HFFc6 (cell line): ENCODE measurements at places on chromosomes 1 and 21.

GRCh38 chr1:8373581-8374241 lies 55.8 kb downstream of the SLC45A1 start:
- DNase-seq = peak; percentile 85

- no peak for DNase-seq
Observed at GRCh38 chr1:37265786-37266667, 208.4 kb upstream of the ZC3H12A start.

GRCh38 chr21:44817914-44818639 lies at the start of gene SUMO3:
Gene SUMO3 (minus strand): TSS chr21:44818062. CDS start chr21:44817968, 94 bp downstream.
- DNase-seq = peak; percentile 60

- DNase-seq = peak; percentile 81
Observed at GRCh38 chr1:112716133-112716720, 1.1 kb upstream of the PPM1J start.

DNA sequence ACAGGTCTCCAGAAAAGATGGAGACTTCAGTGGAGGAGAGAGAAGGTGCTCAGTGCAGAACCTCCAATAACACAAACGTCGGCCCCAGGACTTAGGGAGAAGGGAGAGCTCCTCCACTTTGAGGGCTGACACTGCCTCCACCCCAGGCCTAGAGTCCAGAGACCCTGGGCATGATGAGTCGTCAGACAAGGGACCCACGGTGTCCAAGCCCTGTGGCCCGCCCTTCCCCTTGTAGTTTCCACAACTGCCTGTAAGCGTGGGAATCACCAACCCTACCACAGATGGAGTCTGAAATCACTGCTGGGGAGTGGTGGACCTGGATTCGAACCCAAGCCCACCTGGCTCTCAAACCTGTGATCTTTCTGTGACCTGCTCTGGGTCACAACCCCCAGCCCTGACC lies 281.1 kb downstream of the NPHP4 start:
- no peak for DNase-seq

DNA sequence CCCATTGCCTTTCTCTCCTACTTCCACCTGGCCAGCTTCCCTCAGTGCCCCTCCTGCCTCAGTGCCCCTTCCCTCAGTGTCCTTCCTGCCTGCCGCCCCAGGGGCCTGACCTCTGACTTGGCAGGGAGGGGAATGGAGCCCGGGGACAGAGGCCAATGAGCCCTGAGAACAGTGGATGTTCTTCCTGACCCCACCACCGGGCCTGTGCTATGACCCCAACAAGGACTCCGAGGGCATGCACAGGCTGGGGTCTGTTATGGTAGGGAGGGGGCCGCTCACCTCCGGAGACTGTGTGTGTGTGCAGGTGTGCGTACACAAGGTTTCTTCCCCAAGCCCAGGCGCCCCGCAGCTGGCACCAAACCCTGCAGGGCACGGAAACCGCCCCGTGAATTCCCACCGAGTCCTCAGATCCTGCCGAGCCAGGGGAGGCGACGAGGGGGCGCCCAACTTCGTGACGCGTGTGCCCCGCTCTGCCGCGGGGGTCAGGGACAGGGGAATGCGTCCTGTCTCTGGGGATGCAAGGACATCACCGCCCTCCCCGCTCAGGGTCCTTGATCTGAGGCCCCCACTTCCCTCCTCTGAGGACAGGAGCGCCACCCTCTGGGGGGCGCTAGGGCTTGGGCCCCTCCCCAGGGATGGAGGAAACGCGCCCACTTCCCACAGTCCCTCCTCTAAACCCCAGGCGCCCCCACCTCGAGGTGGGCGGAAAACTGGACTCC lies 766 bp downstream of the RAP1GAP start:
- DNase-seq = no peak

GRCh38 chr21:34875830-34876229 lies 173.3 kb downstream of the RUNX1 start:
- no peak for DNase-seq

- peak; percentile 98 for DNase-seq
Observed at GRCh38 chr1:55428944-55429931, 214.1 kb upstream of the USP24 start.

- peak; percentile 46 for DNase-seq
Observed at GRCh38 chr1:48493970-48494769, 22.2 kb upstream of the SPATA6 start.

GRCh38 chr1:1114431-1114830 lies 1.5 kb downstream of the C1orf159 start:
- DNase-seq = no peak

DNA sequence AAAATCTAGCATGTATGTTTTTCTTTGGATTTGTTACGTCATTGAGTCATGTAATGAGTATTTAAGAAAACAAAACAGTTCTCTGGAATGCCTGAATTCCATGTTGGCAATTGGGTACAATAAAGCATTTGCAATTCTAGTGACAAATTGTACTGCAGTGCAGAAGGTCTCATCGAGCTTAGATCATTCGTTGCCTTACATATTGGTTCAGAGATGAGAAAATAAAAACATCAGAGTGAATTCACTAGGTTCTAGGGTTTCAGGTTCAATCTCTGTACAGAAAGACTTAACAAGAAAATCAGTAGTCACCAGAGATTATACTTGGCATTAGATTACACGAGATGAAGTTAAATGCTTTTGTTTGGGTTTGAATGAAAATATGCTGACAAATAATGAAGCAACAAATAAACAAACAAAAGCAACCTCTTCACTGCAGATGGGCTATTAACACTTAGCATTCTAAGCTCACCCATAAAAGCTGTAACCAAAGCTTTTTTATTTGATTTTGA lies 124.7 kb downstream of the RYR2 start:
- no peak for DNase-seq

DNA sequence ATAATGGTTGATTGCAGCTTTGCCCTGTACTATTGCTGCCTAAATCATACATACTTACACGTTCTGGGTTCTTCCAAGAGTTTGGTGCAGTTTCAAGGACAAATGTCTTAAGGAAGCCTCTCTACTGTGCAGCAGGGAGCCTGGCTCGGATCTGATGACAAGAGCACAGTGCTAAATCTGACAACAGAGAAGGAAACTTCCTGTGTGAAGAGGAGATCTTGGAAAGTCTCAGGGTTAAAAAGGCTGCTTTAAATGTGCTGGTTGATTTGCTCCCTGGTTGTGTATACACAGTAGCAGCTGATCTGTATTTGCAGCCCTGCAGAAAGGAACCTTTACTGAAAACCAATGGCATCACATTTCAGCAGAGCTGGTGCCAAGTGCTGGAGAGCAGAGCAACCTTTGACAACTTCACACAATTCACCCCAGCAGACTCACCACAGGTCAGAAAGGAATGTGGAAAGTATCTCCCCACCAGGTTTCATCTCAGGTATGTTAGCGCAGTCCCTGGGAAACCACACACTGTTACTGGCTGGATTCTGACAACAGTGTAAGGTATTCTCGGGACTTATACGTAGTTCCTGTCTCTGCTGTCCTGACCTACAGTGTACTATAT lies 355.0 kb upstream of the ESRRG start:
- no peak for DNase-seq

- DNase-seq = no peak
Observed at GRCh38 chr1:84988588-84988987, 8.3 kb downstream of the MCOLN2 start.

DNA sequence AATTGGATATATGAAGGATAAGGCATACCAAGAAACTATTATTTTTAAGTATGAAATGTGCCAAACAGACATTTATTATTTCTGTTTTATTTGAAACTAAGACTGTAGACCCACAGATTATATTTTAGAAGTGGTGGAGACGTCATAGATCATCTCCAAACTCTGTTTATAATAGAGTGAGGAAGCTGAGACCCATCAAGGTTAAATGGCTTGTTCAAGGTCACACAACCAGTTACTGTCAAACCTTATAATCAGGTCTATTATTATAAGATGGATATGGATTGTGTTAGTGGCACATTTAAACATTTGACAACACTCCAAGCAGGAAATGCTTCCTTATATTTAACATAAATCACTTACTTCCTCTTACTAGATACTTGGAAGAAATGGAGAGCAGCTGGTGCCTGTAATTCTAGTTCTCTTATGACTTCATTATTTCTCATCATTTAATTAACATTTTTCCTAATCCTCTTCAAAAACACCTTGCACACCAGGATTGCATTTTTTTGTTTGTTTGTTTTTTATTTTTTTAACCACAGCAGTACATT lies 117.0 kb downstream of the NEK7 start:
- no peak for DNase-seq

GRCh38 chr1:212490276-212490675 lies 57.6 kb downstream of the NENF start:
- no peak for DNase-seq

DNA sequence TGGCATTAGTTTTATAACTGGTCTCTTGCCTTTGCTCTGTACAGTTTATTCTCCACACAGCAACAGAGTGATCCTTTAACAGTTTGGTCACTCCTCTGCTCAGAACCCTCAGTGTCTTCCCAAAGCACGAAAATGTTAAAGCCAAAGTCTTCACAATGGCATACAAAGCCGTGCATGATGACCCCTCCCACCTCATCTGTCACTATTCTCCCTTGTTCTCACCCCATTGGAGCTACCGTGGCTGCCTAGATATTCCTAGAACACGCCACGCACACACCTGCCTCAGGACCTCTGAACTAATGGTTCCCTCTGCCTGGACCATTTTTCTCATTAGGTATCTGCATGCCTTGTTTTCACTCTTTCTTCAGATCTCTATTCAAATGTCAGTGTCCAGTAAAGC lies 8.6 kb upstream of the SEMA4A start:
- DNase-seq = no peak

DNA sequence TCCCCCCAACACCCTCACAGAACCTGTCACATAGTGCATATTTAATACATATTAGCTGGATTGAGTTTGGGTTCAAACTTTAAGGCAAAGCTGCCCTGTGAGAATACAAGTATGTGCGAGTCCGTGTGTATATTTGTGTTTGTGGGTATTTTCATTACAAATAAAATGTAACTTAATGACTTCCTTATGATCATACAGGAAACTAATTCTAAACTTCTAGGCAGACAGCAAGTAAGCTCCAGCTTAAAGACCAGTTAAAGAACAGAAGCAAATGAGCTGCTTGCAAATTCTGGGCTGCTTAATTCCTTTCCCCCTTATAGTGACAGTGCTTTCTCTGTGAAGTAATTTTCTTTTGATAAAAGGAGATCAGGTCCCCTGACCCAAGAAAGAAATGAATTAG lies 437.6 kb downstream of the TTLL7 start:
- no peak for DNase-seq

- DNase-seq = no peak
Observed at GRCh38 chr1:198922638-198923430, 284.0 kb downstream of the PTPRC start.

- no peak for DNase-seq
Observed at GRCh38 chr1:87045761-87046304, 131.4 kb downstream of the HS2ST1 start.

GRCh38 chr21:33769057-33769456 lies 126.8 kb downstream of the ITSN1 start:
- DNase-seq = no peak

GRCh38 chr1:185325413-185325812 lies 8.4 kb upstream of the IVNS1ABP start:
- DNase-seq = no peak

DNA sequence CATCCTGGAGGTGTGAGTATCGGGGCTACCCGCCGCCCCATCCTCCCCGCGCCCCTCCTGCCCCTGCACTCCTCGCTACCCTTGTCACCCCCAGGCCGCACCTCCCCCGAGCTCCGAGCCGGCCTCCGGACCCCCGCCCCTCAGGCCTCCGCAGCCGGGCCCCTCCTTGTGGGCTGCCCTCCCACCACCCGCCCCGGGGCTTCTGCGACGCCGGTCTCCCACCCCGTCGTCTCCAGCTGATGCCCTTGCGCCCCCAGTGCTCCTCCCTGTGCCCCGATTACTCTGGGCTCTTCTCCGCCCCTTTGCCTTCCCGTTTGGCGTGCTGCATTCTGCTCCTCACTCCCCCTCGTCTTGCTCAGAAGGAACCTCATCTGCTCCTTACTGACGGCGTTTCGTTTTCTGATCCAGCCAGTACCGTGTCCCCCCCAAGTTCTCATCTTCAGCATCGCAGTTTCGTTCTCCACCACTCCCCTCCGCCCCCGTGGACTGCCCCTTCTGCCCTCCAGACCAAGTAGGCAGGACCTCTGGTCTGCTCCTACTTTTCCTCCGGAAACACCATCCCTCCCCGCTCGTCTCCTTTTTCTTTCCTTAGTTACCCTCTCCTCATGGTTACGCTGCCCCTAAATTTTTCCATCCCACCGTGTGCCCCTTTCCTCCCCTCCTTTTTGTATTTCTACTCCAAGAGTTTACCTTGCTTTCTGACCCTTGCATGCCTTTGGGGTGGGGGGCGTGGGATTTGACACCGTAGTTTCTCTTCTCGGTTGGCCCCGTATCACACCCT lies 841 bp downstream of the SNX27 start:
- DNase-seq = no peak

DNA sequence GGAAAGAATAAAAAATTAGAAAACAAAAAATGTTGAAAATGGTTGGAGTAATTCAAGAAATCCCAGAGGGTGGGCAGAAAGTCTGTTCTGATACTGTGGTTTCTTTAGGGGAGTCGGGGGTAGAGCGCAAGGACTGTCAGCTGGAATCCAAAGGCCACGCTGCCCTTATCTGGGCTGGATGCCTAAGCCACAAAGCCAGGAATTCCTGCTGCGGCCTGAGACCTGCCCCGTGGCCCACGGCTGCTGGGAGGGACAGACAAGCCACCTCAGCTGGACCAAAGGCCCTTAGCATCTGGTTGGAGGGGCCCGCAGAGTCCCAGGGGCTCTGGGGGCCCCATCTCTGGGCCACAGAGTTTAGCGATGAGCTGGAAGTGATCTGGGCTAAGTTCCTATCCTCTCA lies 60.2 kb downstream of the DMRTB1 start:
- DNase-seq = no peak

DNA sequence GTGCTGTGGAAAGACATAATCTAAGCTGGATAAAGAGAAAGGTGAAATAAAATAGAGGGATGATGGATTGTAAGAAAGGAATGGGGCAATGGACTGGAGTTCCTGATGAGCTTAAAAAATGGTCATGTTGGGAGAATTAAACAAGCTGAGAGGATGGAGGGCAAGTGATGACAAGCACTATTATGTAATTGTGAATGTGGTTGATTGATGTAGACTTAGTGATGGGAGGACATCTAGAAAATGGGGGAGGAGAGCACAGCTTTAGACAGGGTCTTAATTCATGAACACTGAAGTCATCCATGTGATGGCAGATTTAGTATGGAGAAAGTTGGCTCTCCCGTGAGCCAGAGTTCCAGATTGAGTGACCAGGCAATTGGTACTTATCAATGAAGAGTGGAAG lies 29.0 kb downstream of the DNAH14 start:
- no peak for DNase-seq

DNA sequence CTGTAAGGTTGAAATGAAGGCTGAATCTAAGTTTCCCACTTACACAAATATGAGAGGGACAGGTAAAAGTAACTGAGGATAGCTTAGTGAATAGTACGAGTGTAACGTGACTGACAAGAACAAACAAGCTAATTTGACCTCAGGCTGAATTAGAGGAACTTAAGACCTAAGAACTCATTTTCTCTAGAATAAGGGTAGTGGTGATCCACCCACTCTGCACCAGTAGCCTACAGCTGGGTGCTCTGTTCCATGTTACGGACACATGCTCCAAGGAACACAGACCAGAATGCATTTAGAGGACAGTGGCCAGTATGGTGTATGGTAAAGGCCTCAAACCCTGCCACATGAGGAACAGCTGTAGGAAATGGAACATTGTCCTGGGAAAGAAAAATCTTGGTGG lies 14.9 kb upstream of the TMEM9 start:
- DNase-seq = no peak
